ENCODE measurements at places on chromosomes 1 and 21. TPM values are rescaled to one million over a fixed set of nuclear protein-coding genes. Genes with fewer than 3 reads are reported as not detected.
A peak's percentile ranks its signal among the peaks of the same experiment; 100 is the strongest.

DNA sequence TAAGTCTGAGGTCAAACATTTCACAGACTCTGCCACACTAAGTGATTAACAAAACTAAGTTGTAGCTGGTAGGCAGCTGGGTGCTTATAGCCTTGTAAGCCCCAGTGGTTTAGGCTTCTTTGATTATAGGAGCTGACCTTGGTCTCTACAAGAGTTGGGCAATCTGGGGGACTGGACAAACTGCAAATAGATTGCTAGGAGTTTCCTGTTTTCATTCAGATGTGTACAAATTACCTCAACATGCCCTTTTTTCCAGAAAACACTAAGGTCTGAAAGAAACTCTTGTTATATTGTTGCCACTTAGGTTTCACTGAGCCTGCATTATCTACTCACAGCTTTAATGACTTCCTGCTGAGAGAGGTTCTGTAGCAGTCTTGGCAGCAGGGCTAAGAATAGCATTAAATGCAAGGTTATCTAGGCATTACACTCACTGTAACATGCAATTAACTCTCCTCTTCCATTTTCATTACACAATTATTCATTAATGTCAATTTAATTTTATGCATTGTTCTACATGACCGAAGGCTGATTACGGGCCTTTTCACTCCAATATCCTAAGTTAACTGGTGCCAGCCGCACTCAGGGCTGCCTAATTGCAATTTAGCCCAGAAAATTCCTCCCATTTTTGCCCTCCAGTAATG, 314.0 kb downstream of the LMO4 start:
- DNase-seq: peak; percentile 10

The RNU1-2 gene
- not detected for polyA plus RNA-seq

GRCh38 chr1:156638189-156638985, 3.5 kb upstream of the BCAN start:
- no peak for DNase-seq

The SPRR4 gene
- not detected for polyA plus RNA-seq

The KRTAP19-1 gene
- polyA plus RNA-seq: not detected

- no peak for DNase-seq
Observed at GRCh38 chr1:215114154-215114933, 31.8 kb downstream of the KCNK2 start.

The NPHS2 gene
- polyA plus RNA-seq: 527 TPM

DNA sequence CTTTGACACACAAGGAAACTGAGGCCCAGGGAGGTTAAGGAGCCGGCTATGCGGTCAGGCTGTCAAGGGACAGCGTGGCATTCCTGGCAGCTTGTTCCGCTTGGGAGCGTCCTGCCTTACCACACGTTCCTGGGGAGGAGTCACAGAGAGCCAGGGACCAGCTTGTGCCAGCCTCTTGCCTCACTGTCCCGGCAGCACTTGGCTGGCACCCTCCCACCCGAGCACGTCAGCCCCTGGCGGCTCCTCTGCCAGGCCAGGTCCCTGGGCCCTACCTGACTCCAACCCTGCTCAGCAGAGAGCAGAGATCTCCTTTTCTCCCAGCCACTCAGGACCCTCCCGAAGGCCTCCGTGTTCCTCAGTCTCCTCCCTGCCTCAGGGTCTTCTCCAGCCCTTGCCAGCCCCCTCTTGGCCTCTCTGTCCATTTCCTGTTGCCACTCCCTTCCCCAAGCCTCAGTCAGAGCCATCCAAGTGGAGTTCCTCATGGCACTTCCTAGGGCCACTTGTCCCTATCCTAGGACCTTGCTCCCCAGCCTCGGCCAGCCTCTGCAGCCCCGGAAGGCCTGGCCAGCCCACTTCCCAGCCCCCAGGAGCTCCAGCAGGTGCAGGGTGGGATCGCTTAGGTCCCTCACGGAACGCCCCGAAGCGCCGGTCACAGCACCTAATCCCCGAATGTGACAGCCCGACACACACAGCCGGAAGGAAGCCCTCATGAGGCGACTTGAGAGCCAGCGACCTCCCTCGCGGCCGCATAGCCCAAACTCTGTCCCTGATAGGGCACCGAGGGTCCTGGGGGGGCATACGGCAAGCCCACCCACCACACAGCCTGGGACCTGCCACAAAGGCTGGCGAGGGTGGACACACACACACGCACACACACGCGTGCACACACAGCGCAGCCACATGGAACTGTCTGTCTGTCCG, 130.3 kb downstream of the CASZ1 start:
- no peak for DNase-seq

GRCh38 chr1:7430691-7431090, 340.4 kb upstream of the VAMP3 start:
- no peak for DNase-seq

The KLF17 gene
- polyA plus RNA-seq: not detected

DNA sequence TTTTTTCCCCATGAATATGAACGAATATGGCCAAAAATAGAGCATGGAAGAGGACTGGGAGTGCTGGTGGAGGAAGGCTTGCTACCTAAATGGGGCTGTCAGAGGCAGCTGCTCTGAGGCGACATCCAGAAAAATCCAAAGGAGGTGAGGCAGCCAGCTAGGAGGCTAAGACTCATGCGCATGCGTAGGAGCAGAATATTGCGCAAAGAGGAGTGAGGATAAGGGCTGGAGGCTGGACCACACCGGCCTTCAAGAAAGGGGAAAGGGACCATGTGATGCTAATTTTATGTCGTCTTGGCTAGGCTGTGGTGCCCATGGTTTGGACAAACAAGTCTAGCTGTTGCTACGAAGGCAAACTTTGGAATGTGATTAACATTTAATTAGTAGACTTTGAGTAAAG, 30.5 kb downstream of the HEYL start:
- no peak for DNase-seq

DNA sequence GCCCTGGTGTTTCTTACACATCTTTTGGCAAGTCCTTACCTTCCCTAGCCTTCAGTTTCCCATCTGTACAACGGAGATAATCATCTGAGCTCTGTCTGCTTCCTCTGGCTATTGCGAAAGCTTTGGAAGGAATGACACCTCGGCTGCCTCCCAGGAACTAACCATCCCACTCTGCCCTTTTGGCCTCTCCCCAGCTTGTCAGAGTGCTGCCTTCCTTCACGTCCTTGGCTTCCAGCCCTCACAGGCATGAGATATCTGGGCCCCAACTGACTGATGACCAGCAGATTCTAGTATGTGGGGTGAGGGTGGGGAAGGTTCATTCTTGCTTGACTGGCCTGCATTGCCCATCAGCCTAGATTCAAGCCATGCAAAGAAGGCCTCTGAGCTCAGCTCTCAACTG, 253.1 kb upstream of the FGGY start:
- no peak for DNase-seq

DNA sequence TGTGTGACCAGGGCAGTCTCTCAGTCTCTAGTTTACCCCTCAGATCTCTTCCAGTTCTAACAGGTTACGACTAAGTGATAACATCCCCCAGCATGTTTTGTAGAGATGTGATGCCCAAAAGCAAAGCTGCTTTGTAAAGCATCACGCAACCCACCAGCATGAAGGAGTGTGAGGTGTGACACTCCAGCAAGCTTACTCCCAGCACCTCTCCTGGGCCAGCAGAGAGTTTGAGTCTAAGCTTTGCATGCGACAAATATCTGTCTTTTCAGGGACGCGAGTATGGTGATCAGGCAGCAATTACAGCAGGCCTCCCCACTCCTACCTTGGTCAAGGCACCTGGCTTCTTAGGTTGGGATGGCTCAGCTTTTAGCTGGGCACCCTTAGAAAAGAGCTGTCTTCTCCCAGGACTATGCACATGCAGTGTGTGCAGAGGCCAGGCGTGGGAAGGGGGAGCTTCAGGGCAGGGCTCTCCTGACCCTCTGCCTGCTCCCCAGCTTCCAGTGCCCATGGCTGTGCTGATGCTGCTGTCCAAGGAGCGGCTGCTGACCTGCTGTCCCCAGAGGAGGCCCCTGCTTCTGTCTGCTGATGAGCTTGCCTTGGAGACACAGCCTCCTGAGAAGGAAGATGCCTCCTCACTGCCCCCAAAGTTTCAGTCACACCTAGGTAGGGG, 48.2 kb downstream of the ELK4 start:
- no peak for DNase-seq

- DNase-seq: no peak
Observed at GRCh38 chr1:76267631-76268030, 193.1 kb downstream of the ST6GALNAC3 start.

GRCh38 chr1:39758556-39759435, 12.4 kb downstream of the OXCT2 start:
- no peak for DNase-seq

DNA sequence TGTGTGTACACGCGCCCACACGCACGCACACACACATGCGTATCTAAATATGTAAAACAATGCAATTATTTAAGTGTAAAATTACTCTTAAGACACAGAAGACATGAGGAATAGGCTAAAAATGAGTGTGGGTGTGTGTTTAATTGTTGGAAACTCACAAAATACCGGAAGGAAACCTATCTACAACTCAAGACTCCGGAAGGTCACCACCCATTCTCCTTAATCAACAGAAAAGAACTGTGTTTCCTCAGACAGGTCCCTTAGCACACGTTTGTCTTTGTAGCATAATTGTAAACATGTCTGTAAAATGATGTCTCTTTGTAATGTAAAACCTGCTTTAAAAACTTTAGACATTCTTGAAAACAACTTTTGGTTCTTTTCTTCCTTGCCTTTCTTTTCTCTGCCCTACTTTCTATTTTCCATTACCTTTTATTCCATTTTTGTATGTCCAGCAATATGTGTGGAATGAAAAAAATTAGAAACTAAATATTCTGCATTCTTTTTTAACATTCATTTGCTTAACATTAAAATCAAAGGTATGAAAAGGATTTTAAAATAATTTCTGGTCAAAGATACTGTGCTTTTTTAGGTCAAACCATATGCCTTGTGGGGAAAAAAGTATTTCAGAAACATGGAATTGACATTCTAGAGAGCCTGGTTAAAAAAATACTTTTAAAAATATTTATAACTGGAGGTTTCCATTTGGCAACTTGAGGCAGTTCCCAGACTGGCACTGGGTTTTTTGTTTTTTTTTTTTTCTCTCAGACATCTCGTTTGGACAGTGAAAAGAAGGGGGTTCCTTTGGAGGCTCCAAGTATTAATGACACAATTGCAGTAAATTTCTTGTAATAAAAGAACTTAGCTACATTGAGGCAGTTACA, 46.2 kb downstream of the ATP5PF start:
- DNase-seq: no peak

The LAPTM5 gene
- 12.8 TPM for polyA plus RNA-seq

- no peak for DNase-seq
Observed at GRCh38 chr21:36694031-36694515, 4.8 kb upstream of the SIM2 start.

- DNase-seq: no peak
Observed at GRCh38 chr21:16241016-16241415, 511.2 kb downstream of the USP25 start.

- DNase-seq: peak; percentile 85
Observed at GRCh38 chr21:41678924-41679318, 87.9 kb downstream of the RIPK4 start.

- no peak for DNase-seq
Observed at GRCh38 chr1:234649432-234650081, 39.6 kb upstream of the IRF2BP2 start.

DNA sequence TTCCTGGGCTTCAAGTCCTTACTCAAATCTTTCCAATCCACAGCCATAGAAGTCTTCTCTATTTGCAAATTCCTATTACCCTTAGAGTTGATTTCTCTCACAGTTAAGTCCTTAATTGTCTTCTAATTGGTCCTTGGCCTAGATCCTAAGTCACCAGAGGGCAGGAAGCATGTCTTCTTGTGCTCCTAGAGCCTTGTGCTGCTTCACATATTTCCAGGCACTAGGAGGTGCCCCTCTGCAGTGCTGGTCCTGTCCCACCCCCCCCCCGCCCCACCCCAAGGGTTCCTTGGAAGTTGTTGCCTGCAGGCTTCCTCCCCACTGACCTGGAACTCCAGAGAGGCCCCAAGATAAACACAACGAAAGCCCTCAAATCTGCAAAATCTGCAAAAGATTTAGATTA, 28.1 kb upstream of the TARBP1 start:
- DNase-seq: no peak

The BTBD8 gene
- 8.2 TPM for polyA plus RNA-seq

The OR2T4 gene
- polyA plus RNA-seq: not detected

The TTC22 gene
- 5.0 TPM for polyA plus RNA-seq

DNA sequence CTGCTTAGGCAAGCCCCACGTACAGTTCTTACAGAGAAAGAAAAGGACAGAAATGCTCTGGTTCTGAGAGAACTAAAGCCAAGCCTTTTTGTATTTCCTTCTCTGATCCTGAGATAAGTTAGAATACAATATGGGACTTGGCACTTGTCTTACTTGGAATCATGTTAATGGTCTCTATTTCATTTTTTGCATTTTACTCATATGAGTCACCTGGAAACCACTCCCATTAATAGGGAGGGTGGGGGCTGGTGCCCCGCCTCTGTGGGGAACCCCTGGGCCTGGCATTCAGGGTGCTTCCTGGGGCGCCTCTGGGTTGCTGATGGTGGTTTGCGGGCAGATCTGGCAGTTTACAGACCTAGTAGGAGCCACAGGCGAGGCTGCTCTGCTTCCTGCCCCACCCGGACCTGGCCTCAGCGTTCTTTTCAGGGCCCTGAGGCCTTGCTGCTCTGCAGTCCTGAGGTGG, 26.7 kb downstream of the TSPAN2 start:
- DNase-seq: no peak

DNA sequence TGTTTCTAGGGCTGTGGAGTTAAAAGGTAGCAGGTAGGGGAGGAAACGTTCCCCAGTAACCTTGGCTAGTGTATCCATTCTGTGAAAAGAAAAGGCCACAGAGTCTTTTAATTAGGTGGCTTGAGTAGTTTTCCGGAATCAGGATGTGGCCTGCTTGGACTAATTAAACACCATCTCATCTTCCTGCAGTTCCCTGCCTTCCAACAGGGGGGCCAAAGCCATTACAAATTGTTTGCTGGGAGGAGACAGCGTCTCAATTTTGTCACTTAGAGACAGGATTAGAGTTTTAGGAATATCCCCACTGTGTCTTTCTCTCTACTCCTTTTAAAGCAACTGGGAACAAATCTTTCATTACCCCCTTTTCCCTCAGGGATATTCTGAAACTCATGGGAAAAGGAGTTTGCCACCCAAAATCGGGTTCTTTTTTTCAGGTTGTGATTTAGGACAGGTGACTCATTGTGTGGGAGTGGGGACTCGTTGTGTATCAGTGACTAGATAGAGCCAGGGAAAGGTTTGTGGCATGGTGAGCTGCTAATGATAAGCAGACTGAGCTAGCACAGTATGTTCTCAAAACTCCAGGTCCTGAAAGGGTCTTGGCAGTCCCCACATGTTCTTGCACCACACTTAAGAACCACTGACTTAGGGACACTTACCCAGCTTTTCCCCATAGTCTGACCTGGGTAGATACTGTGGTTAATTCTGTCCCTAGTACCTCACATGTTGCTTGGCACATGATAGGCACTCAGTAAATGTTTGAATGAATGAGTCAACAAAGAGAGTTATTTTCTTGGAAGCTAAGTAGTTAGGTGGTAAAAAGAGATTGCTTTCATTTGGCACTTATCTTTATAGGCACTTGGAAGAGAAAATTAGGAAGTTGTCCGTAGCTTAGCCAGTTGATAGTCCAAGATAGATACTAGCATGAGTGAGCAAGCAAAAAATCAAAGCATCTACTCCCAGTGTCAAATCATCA, 22.5 kb downstream of the INTS3 start:
- DNase-seq: no peak

The LCE1C gene
- polyA plus RNA-seq: not detected

The MAN1C1 gene
- polyA plus RNA-seq: 16.0 TPM

- DNase-seq: no peak
Observed at GRCh38 chr1:234975122-234975940, 153.3 kb downstream of the TOMM20 start.

The ZNF648 gene
- polyA plus RNA-seq: 0.23 TPM

- DNase-seq: no peak
Observed at GRCh38 chr1:223621312-223621734, 44.2 kb downstream of the CAPN8 start.

The GPR25 gene
- polyA plus RNA-seq: not detected

GRCh38 chr1:40312238-40313205, 4.6 kb downstream of the COL9A2 start:
- no peak for DNase-seq

GRCh38 chr1:107545056-107545577, 404.3 kb downstream of the NTNG1 start:
- DNase-seq: no peak
